ENCODE measurements at places on chromosomes 6 and 20.

GRCh38 chr20:55893031-55893430 is 112.3 kb downstream of the CBLN4 start:
- no peak for DNase-seq

DNA sequence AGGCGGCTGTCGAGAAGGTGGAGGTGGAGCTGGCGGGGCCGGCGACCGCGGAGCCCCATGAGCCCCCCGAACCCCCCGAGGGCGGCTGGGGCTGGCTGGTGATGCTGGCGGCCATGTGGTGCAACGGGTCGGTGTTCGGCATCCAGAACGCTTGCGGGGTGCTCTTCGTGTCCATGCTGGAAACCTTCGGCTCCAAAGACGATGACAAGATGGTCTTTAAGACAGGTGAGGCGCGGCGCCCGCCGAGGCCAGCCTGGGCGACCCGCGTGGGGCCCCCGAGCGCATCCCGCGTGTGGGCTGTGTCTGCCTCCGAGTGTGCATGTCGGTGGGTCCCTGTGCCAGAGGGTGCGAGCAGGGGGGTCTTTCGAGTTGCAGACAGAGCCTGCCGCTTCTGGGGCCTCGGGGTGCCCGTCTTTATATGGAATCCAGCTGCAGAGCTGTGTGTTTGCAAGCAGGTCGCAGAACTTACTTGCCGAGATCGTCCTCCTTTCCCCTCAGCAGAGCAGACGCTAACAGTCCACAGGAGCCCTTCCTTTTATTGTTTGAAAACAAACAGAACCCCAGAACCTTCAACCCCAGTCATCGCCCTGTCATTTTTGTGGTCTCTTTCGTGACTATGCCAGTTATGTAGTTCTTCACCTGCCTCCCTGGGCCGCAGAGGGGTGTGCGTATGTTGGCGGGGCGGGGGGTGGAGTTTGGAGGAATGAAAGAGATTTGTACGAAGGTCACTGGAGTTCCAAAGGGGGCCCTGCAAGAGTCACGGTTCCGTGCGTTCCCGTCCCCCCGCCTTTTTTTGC is 766 bp downstream of the SLC16A10 start:
- DNase-seq, result no peak

- DNase-seq, result no peak
These were observed 53.6 kb downstream of the MDGA1 start for GRCh38 chr6:37643851-37644672.

- DNase-seq, result no peak
These were observed 809 bp downstream of the SRPK1 start for GRCh38 chr6:35919827-35920751.

- no peak for DNase-seq
These were observed 56.8 kb downstream of the UTRN start for GRCh38 chr6:144341831-144342527.

Data from NCI-H446 treated with DMSO at 0.1 percent for 48 hours (cell line).